ENCODE measurements at places on chromosomes 12 and 14.

- no peak for DNase-seq
Observed at GRCh38 chr12:65122703-65123102, 1.6 kb upstream of the WIF1 start.

- DNase-seq = no peak
Observed at GRCh38 chr12:113297621-113298471, 37.1 kb downstream of the SLC8B1 start.

- no peak for DNase-seq
Observed at GRCh38 chr12:91931111-91931510, 214.5 kb downstream of the BTG1 start.

GRCh38 chr14:98189511-98189910, 1082.5 kb downstream of the BCL11B start:
- DNase-seq = no peak

- no peak for DNase-seq
Observed at GRCh38 chr14:70601162-70601561, 707 bp upstream of the MED6 start.

- DNase-seq = no peak
Observed at GRCh38 chr12:109099431-109100020, 2.1 kb downstream of the UNG start.

GRCh38 chr12:124289634-124290600, 5.0 kb upstream of the RFLNA start:
- no peak for DNase-seq

DNA sequence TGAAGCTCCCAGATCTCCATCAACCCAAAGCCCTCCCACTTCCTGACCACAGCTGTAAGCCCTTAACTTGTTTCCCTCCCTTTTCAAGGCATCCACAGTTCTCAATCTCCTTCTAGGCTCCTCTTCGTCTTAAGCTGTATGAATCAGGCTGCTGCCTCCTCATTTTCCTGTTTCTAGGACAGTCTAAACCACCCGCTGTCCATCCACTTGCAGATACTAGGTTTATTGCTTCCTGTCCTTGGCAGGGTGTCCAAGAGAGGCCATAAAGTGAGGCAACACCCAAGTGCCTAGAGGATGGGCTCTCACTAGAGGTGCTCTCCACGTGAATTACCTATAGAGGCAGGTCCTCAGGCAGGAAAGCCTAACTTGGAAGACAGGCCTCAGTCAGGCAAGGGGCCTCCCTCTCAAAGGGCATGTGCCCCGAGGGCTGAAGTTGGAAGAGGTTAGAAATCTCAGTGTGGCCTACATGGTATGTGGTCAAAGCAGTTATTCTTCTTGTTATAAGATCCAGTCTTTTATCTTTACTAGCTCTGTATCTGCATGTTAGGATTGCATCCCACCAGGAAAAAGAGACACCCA, 8.8 kb upstream of the TMEM106C start:
- no peak for DNase-seq

DNA sequence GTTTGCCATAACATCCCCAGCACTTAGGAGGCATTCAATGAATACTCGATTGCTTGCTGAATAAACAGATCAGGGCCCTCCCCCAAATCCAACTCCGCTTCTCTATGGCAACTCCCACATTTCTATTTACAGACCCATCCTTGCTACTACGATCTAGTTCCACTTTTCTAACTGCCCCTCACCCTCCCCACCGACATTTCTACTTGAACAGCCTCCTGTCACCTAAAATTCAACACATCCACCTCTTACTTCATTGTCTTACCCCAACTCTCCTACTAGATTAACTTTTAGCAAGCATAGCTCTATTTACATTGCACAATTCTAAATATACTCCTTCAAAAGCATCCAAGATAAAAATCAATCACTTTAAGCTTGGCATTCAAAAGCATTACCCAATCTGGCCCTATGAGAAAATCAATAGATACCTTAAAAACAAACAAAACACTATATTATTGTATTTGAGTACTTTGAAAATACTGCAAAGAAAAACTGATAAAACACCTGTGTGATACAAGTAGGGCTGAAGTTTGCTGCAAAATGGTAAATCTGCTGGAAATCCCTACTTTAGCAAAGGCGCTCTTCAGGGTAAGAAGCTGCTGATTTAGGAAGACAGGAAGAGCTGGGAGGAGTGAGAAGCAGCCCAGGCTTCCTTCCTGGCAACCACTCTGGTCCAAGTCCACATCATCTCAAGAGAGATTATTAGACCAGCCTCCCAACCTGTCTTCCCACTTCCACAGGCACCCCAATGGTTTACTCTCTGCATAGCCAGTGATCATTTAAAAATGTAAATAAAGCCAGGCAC, 96.4 kb downstream of the HECTD4 start:
- no peak for DNase-seq

DNA sequence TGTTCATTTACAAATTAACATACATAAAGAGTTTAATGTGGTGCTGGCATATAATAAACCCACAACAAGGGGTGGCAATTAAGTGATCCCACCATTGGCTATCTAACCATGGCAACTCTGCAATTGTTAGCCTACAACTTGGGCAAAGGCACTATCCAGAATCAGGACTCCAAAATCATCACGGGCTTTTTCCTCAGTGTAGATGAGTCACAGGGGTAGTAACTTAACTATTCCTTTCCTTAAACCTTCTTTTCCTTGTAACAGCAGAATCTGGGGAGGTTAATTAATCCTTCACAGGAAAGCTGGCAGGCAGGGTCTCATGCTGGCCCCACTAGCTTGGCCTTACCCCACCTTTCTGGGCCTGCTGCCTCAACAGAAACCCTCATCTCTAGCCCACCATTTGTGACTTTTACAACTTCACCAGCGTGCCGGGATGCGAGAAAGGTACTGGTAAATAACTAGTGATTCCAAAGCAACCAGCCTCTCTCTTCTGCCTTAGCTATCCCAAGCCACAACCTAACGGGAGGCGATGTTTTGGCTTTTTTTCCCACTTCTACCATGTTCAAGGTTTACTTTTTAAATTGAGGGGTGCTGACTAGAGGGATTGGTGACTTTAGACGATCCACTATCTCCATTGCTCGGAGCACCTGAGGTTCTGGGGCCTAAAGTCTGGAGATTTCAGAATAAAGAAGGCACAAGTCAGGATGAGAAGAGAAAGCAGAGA, 744 bp downstream of the ATP5MC2 start:
- no peak for DNase-seq

DNA sequence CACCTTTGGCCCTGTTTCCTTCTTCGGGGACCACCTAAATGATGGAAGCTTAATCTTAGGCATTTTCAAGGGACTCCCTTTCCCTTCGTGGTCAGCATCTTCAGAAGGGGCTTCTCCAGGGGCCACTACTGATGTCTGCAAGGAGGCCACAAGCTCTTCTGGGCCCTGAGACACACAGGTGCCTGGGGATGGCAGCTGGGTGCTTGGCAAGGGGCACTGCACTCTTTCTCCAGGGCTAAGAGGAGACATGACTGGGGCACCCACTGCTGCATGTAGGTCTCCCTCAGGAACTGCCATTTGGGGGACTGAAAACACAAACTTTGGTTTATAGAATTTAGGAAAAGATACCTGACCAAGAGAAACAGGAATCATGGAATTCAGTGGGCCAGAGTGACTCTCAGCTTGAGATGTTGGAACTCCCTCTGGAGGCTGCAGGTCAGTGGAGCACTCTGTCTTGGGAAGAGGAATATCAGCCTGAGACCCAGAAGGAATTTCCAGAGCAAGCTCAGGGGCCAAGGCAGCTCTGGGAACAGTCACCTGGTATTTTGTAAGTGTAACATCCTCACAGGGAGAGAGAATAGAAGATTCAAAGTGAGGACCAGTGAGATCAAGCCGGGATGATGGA, 16.0 kb downstream of the PLD4 start:
- no peak for DNase-seq

- DNase-seq = no peak
Observed at GRCh38 chr12:120758798-120759590, 33.4 kb downstream of the ACADS start.

- DNase-seq = no peak
Observed at GRCh38 chr14:55702511-55702910, 122.5 kb downstream of the KTN1 start.

- no peak for DNase-seq
Observed at GRCh38 chr14:69693145-69693544, 73.8 kb upstream of the SRSF5 start.

DNA sequence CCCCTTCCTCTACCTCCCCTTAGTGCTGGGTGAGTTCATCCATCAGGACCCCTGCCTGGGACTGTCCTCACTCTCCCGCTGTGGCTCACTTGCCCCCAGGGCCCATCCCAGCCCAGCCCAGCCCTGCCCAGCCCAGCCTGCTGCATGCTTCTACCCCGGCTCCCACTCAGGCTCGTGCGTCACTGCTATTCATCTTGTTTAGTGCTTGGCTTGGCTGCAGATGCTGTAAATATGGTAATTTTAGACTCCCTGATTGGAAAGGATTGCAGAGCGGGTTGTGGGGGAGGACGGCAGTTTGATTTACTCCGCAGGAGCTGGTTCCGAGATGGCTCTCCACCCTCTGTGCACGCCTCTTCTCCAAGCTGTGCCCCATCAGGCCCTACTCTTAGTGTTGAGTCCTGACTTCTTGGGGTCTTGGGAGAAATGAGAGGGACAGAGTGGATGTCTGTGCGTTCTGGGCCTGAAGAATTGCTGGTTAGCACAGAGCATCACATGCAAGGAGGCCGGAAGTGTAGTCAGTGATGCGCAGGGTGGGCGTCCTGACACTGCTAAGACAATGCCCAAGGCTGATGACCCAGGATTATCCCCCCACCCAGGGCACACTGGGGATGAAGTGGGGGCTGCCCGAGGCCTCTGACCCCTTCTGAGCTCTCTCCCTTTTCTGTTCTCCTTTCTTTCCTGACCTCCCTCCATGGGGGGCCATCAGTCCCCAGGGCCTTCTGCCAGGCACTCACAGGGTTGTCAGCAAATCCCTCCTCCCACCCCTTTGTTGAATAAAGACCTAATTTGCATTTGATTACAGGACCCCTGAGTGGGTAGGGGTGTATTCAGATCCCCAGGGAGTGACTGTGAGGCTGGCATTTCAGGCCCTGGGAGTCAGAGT, 244.4 kb downstream of the ZFP36L1 start:
- peak; percentile 37 for DNase-seq

DNA sequence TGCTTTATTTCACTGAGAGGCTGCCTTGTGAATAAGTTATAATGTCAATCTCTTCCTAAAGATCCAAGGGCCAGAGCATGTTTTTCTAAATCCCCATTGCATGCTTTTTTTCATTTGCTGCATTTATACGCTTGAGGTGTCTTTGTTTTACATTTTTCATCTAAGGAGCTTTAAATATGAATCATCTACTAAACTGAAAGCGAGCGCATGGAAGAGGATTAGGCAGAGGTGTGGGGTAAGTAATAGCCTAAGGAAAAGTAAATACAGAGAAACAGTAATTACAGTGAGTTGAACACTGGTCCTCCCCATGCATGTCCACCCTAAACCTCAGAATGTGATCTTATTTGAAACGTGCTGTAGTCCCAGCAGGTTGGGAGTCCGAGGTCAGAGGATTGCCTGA, 76.4 kb upstream of the METAP2 start:
- DNase-seq = no peak

DNA sequence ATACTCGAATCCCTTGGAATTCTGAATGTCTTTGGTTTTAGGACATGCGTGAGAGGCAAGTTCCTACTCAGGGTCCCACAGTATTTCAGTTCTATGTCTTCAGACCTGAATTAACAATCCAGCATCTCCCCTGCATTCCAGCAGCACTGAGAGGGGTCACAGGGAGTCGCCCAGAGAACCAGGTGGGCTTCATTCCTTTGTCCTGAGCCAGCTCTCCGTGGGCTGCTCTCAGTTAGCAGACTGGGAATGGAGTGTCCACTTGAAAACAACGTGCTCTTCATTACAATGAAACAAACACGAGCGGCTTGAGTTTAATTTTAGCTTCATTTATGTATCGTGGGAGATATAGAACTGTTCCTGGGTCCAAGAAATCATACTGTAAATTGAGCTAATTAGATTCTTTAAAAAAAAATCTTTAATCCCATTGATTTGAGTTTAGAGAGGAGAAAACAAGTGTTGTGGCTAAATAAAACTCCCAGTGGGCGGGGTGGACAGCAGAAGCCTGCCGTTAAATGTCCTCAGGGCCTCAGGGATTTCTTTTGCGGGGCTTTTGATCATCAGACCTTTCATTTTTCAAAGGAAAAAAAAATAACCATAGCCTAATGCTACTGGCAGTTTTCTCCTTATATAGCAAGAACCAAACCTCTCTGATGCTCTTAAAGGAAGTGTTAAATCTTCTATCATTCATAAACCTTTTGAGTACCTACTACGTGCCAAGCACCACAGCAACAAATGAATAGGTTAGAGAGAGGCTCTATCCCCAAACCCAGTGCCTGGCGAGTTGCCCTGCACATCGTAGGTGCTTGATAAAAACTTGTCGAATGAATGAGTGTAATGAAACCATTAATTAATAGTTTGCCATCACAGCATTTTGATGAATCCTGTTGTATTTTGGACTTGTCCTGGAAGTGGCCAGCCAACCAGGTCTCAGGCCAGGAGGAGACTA, 140.4 kb downstream of the CHST11 start:
- DNase-seq = no peak

Data from hippocampal formation (tissue), 2 donors.